Umbilical cord (tissue), 2 donors: ENCODE measurements at places on chromosomes 5 and 9.
A peak's percentile ranks its signal among the peaks of the same experiment; 100 is the strongest.

DNA sequence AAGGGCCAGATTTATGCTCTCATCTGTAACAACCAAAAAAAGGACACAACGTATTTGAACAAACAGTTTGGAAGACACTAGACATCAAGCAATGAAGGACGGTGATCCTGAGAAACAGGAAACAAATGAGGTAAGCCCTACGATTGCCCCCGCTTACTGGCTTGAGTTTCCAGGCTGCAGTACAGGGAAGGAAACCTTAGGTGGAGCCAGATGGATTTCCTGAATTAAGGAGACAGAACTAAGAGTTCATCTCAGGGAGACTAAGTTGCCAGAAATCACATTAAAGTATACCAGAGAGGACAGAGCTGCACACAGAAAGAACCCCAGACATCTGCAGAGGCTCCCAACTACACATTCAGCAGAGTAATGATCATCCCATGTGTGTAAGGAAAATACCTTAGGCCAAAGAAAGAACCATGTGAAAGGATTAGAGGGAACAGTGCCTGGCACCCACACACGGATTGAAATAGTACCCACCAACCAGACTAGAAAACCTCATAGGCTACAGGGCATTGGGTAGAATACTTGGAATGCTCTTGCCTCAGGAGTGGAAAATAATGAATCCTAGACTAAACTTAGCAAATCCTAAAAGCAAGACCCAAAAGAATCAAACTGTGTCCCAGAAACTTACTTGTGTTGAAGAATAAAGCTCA, 99.3 kb upstream of the NIPBL start:
- peak; percentile 29 for DNase-seq

DNA sequence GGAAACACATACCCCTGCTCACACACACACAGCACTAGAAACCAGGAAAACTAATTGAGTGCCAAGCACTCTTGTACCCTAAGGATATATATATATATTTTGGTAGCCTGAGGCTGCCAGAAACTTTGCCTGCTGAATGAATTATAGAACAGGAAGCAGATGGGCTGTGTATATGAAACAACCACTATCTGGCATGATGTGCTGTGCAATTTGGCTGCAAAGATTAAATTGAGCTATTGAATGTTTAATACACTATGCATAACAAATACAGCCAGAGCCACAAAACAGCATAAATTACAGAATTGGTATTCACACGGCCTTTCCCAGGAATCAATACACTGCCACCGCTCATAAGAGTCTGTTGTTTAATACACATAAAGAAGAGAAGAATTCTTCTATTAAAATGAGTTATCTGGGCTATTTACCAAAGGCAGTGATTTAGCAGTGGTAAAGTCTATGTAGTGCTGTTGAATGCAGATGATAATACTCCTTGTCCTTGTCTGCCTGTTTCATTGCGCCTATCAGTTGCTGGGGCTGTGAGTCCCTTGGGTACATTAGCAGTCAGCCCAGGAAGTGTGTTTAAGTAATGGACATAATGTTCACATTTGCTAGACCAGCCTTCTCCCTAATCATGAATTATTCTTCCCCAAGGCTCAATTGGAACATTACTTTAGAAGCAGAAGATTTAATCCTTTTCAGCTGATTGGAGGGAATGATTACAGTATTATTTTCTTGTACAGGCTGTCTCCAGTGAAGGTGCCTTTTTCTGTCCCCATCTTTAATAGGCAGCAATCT, 294.3 kb downstream of the TLE1 start:
- no peak for DNase-seq

- DNase-seq: peak; percentile 44
These were observed 10.3 kb upstream of the FBXL7 start for GRCh38 chr5:15489571-15490235.

DNA sequence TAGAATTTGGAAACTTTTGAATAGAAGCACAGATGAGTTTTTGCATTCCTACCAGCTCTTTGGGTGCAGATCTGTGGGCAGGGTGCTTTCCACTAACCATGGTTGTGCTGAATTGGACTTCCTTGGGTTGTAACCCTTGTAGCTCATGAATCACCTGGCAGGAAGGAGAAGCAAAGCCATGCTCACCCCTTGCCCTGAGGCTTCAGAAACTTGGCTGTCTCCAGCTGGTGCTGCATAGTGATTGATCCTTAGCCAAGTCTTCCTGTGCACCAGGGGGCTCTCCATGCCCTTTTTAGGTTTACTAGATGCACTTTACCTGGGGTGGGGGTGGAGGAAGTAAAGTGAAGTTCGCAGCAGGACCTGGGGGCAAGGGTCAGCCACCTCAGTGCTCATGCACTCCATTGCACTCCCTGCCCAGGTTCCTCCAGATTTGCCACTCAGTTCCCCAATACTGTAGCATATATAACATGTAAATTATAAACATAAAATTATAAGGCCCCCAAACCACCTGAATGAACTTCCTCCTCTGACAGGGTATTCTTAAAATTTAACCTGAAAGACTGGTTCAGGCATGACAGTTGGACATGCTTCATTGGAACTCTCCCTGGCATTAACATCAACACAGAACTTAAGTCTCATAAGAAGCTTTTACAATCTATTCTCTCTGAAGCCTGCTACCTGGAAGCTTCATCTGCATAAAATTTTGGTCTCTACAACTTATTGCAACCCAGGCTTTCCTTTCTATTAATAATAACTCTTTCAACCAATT, 25.8 kb upstream of the IFNA14 start:
- no peak for DNase-seq

DNA sequence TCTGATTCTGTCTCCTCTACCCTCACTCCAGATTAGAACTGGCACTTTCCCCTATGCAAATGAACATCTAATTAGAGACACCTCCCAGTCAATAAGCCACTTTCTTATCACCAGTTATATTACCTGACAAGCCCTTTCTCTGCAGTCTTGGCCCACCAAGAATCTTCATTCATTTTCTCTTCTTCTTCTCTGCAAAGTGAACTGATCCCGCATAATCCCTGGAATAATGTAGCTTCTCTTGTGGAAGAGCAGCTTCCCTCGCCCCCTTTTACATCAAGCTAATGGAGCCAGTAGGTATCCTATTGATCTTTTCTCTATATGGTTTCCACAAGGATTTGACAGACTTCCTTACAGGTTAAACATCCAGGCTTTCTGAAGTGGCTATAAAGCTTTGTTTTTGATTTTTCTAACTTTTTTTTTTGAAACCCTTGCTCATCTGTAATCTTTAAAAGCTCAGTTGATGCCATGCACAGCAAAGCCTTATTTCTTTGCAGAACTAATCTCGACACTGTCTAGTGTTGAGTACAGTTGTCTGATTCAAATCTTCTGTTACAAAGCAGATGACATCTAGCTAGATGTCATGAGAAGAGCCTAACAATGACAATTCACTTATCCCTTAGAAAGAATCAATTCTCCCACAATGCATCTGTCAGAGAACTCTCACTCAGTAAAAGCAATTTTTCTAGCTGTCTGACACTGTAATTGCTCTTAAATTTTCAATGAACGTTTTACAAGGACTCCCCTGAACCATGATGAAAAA, 281.4 kb downstream of the ISL1 start:
- peak; percentile 13 for DNase-seq

DNA sequence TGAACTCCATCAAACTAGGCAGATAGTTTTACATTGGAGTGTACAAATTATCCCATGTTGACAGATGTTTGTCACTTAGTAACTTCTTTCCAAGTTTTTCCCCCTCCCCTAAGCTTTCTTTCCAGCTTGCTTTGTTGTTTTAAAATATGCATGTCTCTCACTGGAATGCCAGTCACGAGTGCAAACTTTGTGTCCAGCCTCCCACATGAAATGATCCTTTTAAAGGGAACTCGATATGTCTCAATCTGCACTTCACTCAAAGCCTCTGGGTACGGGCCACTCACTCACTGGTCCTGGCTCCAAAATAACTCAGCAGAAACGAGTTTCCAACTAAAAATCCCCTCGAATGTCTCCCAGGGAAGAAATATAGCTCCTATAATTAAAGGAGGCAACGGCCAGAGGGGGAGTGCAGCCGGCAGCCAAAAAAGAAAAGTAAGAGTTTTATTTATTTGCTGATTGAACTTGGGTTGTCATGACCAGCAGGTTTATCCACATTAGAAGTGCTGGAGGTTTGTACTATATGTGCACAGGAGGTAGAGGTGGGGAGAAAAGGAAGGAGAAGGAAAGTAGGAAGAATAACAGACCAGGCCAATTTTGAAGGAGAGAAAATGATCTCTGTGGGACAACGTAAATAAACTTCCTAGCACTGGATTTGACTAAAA, 17.5 kb downstream of the NR2F1 start:
- DNase-seq: no peak

DNA sequence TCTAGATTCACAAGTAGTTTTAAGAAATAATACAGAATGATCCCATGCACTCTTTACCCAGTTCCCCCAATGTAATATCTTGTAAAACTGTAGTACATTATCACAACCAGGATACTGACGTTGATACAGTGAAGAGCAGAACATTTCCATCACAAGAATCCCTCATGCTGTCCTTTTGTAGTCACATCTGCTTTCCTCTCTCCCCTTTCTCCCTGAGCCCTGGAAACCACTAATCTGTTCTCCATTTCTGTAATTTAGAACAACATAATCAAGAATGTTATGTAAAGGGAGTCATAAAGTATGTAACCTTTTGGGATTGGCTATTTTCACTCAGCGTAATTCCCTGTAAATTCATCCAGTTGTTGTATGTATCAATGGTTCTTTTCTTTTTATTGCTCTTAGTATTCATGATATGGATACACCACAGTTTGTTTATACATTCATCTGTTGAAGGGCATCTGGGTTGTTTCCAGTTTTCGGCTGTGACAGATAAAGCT, 61.1 kb downstream of the ERCC6L2 start:
- no peak for DNase-seq

DNA sequence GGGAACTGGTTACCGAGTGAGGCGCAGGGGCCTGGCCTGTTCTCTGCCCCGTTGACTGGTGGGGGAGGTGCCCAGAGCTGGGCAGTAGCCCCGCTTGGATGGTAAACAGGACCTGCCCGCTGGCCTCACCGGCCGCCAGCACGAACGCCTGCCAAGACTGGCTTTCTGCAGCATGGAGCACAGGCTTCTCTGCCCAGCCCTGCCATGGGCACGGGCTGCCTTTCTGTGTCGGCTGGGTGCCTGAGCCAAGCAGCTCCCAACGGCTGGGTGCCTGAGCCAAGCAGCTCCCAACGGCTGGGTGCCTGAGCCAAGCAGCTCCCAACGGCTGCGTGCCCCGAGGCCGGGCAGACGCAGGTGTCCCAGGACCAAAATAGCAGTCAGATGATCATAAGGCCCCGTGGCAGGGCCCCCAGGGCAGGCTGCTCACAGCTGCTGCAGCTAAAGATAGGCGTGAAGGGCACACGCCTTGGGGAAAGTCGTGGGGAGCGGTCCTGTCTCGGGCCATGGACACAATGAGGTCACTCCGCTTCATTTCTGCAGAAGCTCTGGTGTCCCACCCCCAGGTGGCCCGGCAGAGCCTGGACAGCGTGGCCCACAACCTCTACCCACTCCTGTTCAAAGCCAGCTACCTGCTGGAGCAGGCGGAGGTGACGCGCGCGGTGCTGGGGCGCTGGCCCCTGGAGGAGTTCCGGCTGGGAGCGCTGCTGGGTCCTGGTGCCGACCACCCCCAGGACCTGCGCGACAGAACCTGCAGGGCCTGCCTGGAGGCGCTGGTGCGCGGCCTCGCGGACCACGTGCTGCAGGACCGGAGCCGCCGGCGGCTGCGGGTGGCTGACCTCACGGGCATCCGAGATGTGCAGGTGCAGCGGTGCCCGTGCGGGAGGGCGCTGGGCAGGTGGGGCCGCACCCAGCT, at the start of gene LRRC14B:
Gene LRRC14B, plus strand, starts transcription at position 460 of the 913 bp plus-strand sequence. Its CDS starts 44 bp downstream, at position 504.
- no peak for DNase-seq

GRCh38 chr5:73938280-73938937, 312.4 kb downstream of the ARHGEF28 start:
- DNase-seq: no peak

DNA sequence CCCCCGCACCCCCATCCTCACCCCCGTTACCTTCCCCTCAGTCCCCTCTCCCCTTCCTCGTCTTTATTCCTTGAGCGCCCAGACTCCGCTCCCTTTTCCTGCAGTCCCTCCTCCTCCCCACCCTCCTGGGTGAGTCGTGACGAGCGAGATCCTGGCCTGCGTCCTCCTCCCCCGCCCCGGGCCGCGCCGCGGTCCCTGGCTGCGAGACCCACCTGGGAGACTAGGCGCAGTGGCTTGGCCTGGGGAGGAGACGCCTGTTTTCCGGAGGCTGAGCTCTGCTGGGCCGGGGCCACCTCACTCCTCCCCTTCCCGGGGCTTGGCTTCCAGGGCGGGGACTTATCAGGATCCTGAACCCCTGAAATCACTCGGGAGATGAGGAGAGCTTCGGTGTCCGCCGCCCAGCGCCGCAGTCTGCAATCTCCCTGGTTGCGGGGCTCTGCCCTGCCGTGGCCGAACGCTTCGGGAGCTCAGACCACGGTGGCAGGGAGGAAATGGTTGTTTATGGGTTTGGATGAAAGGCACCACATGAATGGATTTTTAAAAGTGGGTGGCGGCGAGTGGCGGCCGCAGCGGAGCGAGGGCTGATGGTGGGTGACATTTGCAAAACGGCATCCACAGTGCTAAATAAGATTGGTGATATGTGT, 984 bp downstream of the STXBP1 start:
- peak; percentile 82 for DNase-seq

- DNase-seq: no peak
These were observed 35.0 kb downstream of the RANBP17 start for GRCh38 chr5:170896779-170897178.

- no peak for DNase-seq
These were observed 50.4 kb downstream of the RASGRF2 start for GRCh38 chr5:81010336-81011169.

DNA sequence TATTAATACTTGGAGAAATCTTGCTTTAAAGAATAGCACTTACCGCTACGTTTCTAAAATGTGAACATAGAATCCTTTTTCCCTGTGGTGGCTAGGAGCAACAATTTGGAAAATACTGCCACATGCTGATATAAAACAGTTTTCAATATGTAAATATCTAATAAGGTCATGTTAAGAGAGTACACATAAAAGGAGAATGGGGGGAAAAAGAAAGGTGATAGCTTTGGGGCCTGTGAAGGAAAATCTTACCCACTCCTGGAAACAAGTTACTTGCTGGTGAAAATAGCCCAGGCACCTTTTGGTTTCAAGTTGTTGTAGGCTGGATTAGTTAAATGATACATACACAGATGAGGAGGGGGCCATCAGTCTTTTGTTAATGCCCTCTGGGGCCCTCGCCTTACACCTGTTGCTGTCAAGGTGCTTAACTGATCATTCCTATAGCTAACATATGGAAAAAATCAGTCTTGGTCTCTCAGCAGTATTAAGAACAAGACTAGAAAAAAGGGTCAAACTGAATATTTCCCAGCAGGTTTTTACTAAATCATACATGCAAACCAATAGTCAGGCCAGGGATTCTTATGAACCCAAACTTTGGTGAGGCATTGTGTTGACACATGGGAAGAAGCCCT, 24.1 kb downstream of the FYB1 start:
- no peak for DNase-seq

GRCh38 chr5:18091758-18092157, 457.5 kb downstream of the TAF11L14 start:
- no peak for DNase-seq
